ENCODE measurements at places on chromosomes 2 and 18. TPM values are rescaled to one million over a fixed set of nuclear protein-coding genes. Genes with fewer than 3 reads are reported as not detected.

The RETREG2 gene
- 109 TPM for total RNA-seq

- DNase-seq = no peak
Observed at GRCh38 chr2:204840504-204840903, 295.2 kb downstream of the PARD3B start.

The KCNF1 gene
- not detected for total RNA-seq

DNA sequence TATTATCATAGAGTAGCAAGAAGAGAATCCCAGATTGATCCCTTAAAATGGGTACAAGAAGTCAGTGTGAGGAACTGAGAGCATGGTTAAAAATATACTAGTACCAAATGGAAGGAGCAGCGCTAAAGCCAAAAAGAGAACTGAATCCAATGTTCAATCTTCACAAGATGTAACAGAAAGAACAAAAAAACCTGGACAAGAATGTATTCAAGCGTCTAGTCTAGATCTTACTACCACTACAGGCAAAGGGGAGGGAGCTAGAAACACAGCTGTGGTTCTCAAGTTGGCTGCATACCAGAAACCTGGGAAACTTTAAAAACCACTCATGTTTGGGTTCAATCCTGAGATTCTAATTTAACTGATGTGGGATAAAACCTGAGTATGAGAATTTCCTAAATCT, 57.5 kb downstream of the PIAS2 start:
- no peak for DNase-seq

DNA sequence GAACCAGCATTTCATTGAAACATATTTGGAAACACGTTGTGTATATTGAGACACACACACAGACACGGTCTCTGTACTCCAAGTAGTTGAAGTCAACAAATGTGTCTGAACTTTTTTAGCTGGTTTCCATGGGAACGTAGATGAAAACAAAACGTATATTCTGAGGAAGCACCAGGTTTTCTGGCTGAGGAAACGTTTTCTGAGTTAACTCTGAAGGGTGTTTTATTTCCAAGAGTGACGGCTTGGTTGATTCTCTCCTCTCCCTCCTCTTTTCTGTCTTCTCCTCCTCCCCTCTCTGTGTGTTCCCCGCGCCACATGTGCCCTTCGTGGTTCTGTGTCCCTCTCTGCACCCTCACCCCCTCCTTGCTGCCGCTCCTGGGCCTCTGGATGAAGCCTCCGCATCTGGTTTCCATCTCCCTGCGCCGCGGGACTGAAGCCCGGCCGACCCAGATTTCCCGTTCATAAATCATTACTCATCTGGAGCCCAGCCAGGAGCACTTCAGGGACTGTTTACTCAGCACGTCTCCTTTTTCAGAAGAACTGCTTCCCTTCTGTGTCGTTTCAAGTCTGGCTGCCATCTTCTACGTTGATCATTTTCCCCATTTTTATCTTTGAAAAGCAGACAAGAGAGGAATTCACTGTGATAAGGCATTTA, 122.7 kb downstream of the COL6A3 start:
- DNase-seq = peak; percentile 63

DNA sequence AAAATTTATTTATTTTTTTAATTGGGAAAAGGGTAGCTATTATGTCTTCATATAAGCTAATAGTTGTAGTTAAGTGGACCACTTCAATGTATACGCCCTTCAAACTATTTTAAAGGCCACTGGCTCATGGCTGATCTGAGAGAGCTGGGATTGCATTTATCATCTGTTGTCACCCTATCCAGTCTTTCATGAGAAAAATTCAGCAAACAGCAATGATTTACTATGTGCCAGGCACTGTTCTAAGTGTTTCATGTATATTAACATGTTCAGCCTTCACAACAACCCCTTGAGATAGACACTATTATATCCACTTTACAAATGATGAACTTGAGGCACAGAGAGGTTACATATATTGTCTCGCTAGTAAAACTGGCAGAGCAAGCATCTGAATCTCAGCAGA, 66.1 kb upstream of the ZNF397 start:
- no peak for DNase-seq

GRCh38 chr18:78873926-78874500, 105.6 kb upstream of the SALL3 start:
- DNase-seq = no peak

GRCh38 chr2:218047536-218048225, 21.4 kb upstream of the RUFY4 start:
- DNase-seq = no peak

DNA sequence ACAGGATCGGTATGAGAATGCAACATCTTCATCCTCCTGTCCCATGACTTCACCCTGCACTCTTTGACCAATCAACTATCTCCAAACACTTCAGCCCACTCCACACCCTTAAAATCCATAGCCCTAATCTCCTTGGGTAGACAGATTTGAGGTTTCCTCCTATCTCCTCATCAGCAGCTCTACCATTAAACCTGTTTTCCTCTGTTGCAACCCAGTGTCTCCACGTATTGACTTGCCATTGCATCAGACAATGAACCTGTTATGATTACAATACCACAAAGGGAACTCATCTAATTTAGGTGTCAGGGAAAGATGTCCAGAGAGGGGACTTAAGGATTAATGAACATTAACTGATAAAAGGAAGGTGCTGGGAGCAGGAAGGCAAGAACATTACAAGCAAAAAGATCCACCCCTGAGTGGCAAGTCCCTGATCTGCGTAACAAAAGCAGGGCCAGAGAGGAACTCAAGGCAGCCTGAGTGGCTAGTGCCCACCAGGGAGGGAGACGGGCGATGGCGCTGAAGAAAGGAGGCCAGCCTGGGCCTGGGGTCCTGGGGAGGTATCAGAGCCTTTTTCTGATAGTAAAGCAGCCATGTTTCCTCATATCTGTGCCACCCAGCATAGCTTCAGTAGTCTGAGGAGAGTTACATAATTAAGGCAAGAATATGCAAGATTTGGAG, 44.6 kb downstream of the AKAIN1 start:
- DNase-seq = no peak

The ALPP gene
- total RNA-seq = not detected

The IL1R1 gene
- 116 TPM for total RNA-seq

GRCh38 chr2:239612133-239612532, 211.3 kb upstream of the HDAC4 start:
- no peak for DNase-seq

- DNase-seq = no peak
Observed at GRCh38 chr2:145740302-145740701, 1220.4 kb upstream of the ZEB2 start.
